ENCODE measurements at places on chromosomes 2 and 18.
A peak's percentile ranks its signal among the peaks of the same experiment; 100 is the strongest.

- no peak for DNase-seq
Observed at GRCh38 chr18:21398121-21398520, 156.1 kb downstream of the GREB1L start.

DNA sequence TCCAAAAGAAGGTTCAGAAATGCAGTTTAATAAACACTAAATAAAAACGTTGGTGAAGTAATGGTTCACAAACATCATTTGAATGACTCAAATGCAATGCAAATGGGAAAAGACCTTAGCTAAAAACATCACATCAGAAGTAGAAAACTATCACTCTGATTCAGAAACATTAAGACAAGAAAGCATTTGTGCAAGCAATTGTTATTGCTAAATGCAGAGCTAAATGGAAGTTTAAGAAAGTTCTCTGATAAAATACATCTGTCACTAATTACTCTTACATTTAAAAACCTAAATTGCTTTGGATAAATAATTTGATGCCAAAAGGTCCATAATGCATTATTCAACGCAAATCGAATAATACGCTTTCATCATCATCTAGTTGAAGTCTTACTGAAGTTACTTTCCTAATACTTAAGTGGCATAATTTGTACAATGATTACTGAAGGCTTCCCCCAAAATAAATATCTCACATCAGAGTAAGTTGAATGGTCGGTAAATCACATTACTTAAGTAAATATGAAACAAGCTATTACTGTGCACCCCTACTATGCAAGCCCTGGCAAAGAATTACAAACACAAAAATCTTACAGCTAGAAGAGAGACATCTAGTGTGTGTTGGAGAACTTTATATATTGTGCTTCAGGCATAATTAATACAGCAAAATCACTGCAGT lies 105.7 kb upstream of the KCTD1 start:
- no peak for DNase-seq

GRCh38 chr2:5235701-5236100 lies 456.5 kb upstream of the SOX11 start:
- no peak for DNase-seq

- no peak for DNase-seq
Observed at GRCh38 chr18:69686861-69687260, 260.8 kb downstream of the CD226 start.

GRCh38 chr2:182064019-182064778 lies 78.5 kb downstream of the PPP1R1C start:
- no peak for DNase-seq

GRCh38 chr2:123961576-123961975 lies 63.5 kb upstream of the CNTNAP5 start:
- no peak for DNase-seq

GRCh38 chr18:68662754-68663153 lies 52.2 kb downstream of the TMX3 start:
- DNase-seq: no peak

DNA sequence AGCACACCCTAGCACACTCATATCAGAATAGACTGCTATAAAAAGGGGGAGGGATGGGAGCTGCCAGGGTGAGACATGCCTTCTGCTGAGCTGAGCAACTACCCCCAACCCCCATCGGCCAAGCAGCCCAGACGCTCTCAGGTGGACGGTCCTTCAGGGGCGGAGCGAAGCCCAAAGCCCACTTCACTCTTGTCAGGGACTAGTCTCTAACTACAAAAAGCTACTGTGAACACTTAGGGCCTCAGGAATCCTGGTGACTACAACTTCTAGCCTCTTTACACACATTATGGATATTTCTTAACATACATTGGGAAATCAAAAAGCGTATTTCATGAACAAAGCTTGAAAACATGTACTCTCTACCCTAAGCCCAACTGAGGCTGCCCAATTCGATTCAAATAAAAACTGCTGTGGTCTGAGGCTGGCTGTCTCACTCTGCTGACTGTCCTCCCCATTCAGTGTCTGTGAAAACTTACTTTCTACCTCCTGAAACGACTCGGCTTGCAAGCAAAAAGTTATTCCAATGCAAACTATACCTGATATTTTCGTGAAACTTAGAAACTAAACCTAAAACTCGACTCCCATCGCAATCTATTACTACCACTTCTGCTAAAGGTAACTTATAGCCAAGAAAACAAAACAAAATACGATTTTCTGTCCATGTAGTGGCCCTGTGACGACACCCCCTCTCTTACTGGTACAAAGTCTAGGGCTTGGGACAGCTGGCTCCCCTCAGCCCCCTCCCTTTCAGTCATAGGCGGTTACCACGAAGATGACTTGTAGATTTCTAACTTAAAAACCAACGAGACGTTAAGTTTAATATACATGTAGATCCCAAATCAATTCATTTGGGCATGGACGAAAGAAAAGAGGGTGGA lies 1.2 kb downstream of the SERTAD2 start:
- DNase-seq: no peak

GRCh38 chr2:168521053-168521741 lies 65.1 kb downstream of the CERS6 start:
- no peak for DNase-seq

- no peak for DNase-seq
Observed at GRCh38 chr2:95087379-95087778, 34.2 kb downstream of the MRPS5 start.

- DNase-seq: no peak
Observed at GRCh38 chr2:229714736-229715541, 584 bp upstream of the DNER start.

DNA sequence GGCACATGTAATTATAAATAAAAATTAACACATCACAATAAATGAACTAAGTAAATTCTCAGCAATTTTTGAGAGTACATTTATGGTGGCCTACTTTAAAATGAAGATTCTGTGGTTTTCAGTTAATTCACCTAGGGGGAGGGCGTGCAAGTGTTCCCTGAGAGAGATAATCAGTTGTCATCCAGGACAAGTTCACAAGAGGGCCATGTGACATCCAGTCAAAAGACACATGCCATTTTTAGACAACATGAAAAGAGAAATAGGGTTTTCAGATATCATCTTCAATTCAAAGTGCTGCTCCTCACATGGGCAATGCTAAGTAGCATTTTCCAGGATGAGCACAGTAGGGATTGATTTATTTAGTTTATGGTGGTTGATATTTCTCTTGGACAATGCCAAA lies 393.7 kb downstream of the STK39 start:
- no peak for DNase-seq

DNA sequence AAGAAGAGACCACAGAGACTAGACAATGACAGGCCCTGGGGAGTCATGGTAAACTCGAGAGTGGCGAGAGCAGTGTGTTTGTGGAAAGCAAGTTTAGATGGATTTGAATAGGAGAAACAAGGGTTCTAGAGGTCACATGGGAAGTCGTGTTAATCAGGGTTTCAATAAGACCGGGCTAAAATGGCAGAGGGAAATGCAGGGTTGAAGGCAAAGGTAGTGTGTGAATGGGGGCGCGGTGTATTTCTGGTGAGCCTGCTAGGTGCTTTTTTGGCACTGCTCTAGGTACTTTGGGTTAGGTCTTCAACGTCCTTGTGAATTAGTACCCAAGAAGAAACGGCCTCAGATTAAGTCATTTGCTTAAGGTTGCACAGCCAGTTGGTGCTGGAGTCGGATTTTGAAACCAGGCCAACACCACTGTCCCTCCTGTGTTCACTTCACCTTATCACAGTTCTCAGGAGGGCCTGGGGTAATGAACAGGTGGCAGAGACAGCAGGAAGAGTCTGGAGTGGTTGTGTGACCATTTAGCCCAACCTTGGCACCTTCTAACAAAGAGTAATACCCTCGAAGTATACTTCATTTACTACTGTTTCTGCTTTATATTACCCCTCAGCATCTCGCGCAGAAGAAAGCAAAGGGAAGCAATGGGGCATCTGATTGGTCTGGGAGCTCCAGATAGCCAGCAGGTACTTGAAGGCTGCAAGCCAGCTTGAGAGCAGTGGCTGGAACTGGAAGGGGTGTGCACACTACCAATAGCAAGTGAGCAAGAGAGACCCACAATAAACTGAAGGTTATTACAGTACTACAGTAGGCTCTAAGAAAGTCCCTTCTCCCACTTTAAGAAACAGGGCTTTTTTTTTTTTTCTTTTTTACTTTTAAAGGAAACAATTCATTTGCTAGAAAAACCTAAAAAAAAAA lies 33.4 kb upstream of the GAREM2 start:
- no peak for DNase-seq

GRCh38 chr2:204738721-204739120 lies 193.4 kb downstream of the PARD3B start:
- DNase-seq: no peak

- no peak for DNase-seq
Observed at GRCh38 chr2:217338306-217338916, 478.5 kb upstream of the TNP1 start.

DNA sequence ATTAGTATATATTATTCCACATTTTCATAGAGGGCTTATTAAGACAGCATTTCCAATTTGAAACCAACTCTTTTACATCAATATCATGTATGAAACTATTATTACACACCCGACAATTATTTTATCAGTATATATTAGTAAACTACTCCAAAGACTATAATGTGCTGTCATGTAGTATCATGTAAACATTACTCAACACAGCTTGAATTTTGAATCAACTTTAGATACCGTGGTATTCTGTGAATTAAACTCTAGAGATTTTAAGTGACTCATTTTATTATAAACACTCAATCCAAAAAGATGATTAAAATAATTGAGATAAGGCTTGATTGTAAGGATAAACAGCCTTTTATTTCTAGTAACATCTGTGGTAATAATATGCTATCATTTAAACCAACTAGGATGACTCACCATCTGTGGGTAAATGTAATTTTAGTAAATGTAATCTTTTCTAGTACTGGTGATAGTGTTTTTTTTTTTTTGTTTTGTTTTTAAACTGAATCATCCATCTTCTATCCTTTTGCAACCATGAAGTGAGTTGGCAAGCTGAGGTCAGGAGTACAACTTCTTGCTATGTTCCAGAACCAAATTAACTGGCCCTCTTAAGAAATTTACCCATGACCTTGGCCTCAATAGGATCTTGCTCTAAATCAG lies 144.3 kb upstream of the SMAD7 start:
- DNase-seq: no peak

GRCh38 chr2:42906557-42907411 lies 114.4 kb upstream of the HAAO start:
- no peak for DNase-seq

GRCh38 chr2:174009488-174010223 lies 44.5 kb upstream of the SP3 start:
- DNase-seq: no peak

DNA sequence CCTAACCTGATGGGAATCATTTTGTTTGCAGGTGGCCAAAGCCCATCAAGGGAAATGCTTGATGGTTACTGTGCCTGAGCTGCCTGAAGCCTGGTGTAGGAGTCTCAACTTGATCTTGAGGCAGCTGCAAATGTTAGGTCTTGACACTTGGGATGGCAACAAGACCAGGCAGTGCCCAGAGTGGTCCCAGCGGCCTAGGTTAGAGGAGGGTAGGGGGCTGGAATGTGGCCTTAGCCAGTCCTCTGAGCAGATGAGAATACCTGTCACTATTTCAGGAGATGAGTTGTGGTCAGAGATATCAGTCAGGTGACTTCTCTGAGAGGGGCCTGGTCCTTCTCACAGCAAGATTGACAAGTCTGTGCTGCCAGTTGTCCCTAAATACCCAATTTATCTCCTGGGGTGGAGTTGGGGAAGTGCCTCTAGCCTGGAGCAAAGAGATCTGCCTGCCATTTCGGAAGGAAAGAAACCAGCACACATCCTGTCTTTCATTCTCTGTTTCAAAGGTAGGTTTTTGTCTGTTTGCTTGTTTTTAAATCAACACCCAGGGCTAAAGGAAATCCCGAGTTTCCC lies 13.4 kb downstream of the SPTBN1 start:
- DNase-seq: no peak

DNA sequence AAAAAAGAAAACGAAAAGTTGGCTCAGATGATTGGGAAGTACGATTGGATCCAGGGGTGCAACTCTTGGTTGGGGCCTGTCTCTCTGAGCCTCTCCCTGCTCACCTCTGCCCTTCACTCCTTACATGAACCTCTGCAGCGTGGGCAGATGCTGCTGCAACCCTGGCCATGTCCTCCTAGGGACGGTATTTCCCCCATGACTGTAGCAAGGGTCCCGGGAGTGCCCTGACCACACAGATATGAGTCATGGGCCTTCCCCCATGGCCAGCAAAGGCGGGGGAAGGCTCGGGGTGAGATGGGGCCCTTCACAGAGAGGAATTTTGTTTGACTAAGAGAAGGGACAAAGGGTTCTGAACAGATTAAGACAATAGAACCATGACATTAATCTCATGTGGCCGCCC lies 129.0 kb downstream of the NCK2 start:
- peak; percentile 59 for DNase-seq

DNA sequence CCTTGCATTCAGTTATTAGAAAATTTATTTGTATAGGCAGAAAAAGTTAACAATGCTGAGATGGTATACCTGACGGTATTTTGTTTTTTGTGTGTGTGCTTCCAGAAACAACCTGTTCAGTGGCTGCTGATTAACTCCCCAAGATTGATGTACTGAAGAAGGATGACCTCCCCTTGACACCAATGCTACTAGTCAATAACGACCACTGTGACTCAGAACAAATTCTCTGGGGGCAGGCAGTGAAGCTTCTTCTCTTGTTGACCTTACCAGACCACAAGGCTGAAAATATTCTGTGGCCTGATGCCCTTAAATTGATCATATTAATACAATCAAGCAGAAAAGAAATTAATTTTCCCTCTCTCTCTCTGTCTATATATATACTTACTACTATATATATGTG lies 1182.9 kb upstream of the CRIM1 start:
- DNase-seq: no peak

- DNase-seq: no peak
Observed at GRCh38 chr2:102119255-102119654, 23.3 kb upstream of the IL1R1 start.

DNA sequence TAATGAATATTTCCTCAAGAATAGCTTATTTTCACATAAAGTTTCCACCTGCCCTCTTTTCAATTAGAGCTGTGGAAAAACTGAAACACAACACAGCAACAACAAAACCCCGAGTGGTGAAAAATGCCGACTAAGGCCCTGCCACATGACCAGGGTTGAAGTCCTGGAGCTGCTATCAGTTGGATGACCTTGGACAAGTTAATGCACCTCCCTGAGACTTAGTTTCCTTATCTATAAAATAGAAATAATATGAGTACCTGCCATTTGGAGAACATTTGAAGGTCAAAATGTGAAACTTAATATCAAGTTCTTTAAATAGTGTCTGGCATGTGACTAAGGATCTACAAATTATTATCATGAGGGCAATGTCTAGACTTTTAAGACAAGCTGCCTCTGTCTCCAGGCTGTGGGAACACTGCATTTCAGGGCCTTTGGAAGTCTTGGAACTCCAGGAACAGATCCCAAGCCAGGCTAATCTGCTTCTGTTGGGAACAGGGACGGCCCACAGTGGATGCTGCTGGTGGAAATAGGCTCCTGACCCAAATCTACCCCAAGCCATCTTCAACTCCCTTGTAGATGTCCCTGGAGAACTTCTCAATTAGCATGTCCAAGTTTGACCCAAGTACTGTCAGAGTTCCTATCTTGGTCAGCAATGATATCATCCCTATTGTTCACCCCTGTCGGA lies 42.0 kb upstream of the TRIB2 start:
- DNase-seq: no peak
